Fibroblast of villous mesenchyme (primary cell): ENCODE measurements at places on chromosomes 7 and 10. TPM values are rescaled to one million over a fixed set of nuclear protein-coding genes. Genes with fewer than 3 reads are reported as not detected.

The HOXA5 gene
- 7.4 and 10.8 TPM in 2 replicates for total RNA-seq

The ADAM12 gene
- total RNA-seq, result 22.5 and 129 TPM in 2 replicates

The PRSS37 gene
- total RNA-seq, result not detected in 2 replicates

The AKR1D1 gene
- total RNA-seq, result not detected in 2 replicates

The PTPRN2 gene
- under 0.01 TPM in 1 of 2 replicates, not detected in the other for total RNA-seq

The PNLIPRP1 gene
- total RNA-seq, result not detected in 2 replicates

The RPEL1 gene
- total RNA-seq, result 0.32 and 0.43 TPM in 2 replicates

The GRM8 gene
- under 0.01 TPM in 1 of 2 replicates, not detected in the other for total RNA-seq

The FLNC gene
- total RNA-seq, result 185 and 202 TPM in 2 replicates

The TUBAL3 gene
- total RNA-seq, result not detected in 2 replicates

DNA sequence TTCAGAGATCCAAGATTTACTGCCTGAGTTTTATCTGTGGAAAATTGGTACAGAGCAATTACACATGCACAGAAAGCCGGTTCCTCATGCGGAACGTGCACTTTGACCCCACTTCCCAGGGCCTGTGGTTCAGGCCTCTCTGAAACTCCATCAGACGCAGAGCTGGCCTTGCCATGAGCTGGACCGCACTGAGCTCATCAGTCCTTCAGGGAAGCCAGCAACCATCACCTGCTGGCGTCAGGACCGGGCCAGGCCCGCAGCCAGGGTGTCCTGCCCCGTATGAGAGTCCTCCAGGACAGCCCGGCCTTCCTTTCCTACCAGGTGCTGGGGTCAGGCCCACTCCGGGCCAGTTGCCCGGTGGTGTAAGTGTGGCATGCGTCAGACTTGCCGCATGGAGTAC lies 446.5 kb upstream of the FOXK1 start:
- no peak for DNase-seq

DNA sequence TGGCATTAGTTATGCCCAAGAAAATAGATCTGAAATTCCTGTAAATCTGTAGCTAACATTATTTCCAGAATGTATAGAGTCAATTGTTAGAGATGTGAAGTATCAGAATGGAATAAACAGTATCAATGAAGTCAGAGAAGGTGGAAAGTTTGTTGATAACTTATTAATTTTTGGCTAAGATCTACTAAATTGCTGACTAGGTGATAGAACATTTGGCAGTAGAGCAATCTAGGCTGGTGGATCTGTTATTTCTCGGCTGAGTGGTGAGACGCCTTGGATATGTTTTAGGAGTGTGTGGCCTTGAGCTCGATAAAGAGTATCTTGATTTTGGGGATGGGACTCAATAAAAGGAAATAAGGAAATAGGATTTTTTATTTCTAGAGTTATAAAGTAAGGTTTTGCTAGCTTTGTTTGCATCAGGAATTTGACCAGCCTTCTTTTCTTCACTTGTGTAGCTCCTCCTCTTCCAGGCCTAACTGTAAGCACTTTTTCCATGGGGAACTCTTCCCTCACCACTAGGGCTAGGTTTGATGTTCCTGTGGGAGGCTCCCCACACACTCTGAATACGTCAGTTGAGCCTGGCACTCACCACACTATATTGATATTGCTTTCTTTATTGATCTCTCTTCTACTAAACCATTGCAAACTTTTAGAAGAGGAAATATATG lies 86.8 kb upstream of the CSTF2T start:
- no peak for DNase-seq

DNA sequence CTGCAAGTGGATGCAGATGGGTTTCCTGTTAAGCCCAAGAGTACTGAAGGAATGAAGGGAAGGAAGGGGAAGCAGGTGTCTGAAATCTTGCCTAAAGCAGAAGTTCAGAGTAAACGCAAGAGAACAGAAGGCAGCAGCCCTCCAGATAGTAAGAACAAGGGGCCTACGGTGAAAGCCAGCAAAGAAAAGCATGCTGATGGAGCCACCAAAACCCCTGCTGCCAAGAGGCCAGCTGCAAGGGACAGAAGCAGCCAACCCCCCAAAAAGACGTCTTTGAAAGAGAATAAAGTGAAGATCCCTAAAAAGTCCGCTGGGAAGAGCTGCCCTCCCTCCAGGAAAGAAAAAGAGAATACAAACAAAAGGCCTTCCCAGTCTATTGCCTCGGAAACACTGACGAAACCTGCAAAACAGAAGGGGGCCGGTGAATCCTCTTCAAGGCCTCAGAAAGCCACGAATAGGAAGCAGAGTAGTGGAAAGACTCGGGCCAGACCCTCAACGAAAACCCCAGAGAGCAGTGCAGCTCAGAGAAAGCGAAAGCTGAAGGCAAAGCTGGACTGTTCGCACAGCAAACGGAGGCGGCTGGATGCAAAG lies 152.5 kb downstream of the LCOR start:
- DNase-seq, result no peak

DNA sequence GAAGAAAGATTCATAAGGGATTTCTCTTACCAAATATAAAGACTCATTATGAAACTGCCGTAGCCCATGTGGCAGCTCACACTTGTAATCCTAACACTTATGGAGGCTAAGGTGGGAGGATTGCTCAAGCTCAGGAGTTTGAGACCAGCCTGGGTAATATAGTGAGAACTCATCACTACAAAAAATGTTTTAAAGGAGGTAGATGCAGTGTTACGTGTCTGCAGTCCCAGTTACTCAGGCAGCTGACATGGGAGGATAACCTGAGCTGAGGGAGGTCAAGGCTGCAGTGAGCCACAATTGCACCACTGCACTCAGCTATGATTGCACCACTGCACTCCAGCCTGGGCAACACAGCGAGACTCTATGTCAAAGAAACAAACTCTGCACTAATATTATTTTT lies 18.1 kb upstream of the DNA2 start:
- peak; percentile 3 for DNase-seq

- DNase-seq, result no peak
Observed at GRCh38 chr10:124255556-124255955, 162.2 kb upstream of the CHST15 start.

- no peak for DNase-seq
Observed at GRCh38 chr7:121307021-121307574, 21.7 kb upstream of the WNT16 start.

DNA sequence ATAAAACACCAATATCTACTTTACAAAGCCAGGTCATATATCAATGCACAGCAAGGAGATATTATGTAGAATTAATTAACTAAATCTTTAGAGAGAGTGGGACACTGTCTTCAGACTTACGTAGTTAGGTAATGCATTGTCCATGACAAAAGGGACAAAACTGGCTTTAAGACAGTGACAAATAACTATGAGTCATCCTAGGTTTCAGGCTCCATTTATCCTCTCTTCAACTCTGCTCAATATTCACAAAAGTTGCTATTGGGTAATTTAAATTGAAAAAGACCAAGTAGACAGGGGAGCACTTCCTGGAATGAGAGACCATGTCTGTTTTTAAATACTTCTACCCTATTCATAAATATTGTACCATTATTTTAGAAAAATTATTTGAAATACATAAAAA lies 464.5 kb downstream of the ARL4A start:
- DNase-seq, result no peak

DNA sequence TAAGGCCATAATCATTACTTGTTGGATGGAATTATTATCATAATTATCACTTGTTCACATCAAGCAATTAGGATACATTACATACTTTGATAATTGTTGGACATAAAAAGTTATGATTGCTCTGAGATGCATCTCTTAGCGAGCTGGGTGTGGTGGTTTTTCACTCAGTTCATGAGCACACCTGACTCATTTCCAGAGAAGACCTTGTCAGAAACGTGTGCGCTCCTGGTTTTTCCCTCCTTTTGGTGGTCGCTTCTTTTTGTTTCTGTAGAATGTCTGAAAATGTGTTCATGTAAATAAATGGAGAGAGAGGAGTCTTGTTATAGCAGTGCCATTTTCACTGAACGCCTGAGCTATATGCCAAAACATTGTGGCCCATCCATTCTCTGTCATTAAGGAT lies 141.3 kb downstream of the PAXIP1 start:
- DNase-seq, result no peak

DNA sequence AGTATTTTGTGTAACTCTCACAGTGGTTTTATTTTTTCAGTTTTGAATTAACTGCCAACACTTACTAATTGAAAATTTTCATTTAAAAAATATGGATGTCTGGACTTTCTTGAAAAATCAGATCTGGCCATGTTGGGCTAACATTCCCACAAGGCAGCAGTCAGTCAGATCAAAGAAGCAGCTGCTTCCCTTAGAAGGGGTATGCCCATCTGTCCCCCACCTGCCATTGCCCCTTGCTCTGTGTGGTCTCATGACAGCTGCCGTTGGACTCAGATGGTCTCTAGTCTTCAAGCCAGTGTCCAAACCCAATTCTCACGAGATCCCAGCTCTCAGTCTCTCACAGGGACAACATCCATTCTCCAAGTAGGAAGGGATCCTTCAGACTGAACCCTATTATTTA lies 212.1 kb upstream of the GHITM start:
- no peak for DNase-seq

GRCh38 chr10:79239275-79239779 lies 107.9 kb upstream of the PPIF start:
- DNase-seq, result peak; percentile 76

GRCh38 chr7:50558294-50559053 lies 6.7 kb downstream of the DDC start:
- DNase-seq, result peak; percentile 6

GRCh38 chr7:114886241-114886640 lies 35.7 kb upstream of the MDFIC start:
- DNase-seq, result no peak

DNA sequence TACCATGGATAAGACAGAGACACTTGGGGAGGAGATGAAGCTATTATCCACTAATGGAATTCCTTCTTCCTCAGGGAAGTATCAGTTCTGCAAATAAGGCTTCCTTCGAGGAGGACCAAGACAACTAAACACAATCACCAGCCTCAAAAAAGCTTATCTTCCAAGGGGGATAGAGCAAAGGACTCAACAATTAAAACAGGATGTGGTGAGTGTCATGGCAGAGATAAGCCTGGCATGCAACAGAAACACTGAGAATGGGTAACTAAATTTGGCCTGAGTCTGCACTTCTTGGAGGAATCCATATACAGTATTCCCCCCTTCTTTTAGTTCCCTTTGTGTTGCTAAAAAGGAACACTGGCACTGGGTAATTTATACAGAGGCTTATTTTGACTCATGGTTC lies 1285.2 kb downstream of the GATA3 start:
- DNase-seq, result no peak

GRCh38 chr10:16242859-16243613 lies 193.8 kb upstream of the PTER start:
- no peak for DNase-seq

DNA sequence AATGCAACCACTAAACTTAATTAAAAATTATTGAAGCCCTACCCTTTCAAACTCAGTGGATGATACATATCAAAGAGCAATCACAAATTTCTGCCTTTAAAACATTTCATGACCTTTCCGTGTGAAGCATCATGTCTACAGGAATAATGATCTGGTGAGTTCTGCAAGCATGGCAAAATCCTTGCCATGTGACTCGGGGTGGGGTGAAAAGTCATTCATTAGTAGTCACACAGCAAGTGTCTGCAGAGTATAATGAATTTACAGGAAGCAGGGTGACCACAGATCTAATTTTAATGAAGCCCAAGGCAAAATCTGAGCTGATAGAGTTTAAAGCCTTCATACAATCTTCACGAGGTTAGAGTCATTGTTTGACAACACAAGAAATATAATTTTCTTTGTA lies 351.9 kb downstream of the THSD7A start:
- DNase-seq, result no peak

DNA sequence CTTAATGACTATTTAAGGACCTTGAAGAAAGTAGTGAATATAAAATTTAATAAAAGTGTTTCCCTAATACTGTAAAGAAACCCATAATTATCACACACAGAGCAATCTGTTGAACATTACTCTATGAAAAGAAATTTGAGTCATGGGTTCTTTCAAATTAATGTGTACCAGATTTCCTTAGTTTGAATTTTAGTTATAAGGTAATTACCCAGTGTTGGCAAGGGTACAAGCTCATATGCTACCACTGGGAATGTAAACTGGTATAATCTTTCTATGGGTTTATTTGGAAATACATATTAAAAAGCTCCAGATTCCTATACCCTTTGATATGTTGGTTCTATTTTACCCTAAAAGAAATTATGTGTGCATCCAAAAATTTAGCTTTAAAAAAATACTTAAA lies 22.9 kb downstream of the PANK1 start:
- DNase-seq, result no peak

- no peak for DNase-seq
Observed at GRCh38 chr7:107353701-107354100, 116.2 kb upstream of the GPR22 start.

DNA sequence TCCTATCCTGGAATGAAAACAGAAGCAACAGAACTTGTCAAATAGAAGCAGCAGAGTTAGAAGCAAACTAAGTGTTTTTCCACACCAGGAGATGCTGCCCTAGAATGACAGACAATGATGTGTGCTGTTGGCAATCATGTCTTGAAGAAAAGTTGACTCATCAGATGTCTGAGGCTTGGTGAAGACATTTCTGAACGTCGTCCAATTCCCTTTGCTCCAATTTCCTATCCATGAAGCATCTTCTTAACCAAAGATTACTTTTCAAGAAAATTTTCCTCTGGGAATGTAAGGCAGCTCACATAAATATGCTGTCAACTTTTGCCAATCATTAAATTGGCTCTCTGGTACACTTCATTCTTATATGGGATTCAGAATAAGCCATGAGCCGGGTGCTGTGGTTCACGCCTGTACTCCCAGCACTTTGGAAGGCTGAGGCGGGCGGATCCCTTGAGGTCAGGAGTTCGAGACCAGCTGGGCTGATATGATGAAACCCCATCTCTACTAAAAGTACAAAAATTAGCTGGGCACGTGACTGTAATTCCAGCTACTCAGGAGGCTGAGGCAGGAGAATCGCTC lies 34.6 kb downstream of the MALSU1 start:
- DNase-seq, result peak; percentile 87

DNA sequence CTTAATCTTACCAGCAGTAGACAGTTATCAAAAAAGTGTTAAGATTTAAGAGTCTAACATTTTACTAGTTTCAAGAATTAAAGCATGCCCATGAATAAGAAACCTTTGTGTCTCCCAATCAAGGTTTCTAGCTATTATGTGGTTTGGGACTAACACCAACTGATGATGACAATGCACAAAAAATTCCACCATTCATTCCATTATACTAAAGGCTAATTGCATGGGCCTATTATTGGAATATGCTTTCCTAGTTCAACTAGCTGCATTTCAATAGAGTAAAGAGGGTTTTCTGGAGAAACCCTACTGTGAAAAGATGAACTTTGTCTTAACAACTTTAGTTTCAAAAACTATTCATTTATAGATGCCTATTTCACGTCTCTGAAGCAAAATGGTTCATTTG lies 44.6 kb downstream of the UBE2H start:
- no peak for DNase-seq

DNA sequence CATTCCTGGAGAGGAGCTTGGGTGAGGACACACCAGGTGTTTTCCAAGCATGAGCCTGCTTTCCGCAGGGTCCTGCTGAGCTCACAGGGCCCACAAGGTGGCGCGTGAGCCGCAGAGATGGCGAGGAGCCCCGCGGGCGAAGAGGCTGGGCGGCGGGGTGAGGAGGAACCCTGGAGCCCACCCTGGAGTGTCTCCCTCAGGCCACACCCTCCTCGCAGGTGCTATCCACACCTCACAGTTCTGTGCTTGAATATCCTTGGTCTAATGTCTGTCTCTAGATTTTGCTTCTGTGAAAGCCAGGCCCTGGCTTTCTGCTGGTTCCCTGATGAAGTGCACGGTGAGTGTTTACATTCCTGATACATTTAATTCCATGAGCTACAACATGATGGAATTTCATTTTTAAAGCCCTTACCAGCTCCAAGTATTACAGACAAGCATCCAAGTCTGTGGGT lies 433.6 kb downstream of the ACTR3B start:
- DNase-seq, result no peak
